Right hindlimb (tissue), 1 donor: ENCODE measurements at places on chromosomes 13 and 19.

GRCh38 chr13:30715837-30716236, 19.5 kb upstream of the ALOX5AP start:
- DNase-seq = no peak

DNA sequence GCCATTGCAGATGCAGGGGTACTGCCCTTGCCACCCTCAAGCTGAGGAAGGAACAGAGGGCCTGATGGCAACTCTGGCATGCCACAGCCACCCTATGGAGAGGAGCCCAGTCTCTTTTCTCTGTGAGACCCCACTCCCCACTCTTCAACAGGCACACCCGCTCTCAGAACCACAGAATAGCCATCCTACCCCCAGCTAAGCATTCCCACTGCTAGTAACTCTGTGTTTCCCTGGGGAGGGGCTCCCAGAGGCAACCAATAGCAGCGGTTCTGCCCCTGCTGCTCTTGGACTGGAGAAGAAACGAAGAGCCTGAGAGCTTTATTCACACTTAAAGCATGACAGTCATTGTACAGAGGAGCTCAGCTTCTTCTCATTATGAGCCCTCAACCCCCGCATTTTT, 49.3 kb downstream of the UBL3 start:
- no peak for DNase-seq

GRCh38 chr19:339262-339887, 5.2 kb downstream of the MIER2 start:
- no peak for DNase-seq

DNA sequence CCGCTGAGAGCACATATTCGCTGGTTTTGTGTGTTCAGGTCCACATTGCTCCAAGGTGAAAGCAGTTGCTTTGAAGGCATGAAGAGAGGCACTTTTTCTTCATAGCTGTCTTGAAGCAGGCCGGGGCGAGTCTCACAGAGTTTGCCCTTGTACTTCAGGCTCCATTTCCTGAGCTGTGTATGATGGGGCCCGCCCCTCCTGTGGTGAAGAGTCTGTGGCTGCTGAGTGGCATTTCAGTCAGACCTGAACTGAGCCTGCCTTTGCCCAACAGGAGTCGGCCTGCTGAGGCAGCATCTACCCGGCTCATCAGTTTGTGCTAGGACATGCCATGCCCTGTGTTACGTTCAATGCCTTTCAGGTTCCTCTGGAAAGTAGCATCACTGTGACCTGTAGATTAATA, 44.4 kb upstream of the C1QTNF9 start:
- no peak for DNase-seq

GRCh38 chr19:7983286-7983950, 22.0 kb downstream of the ELAVL1 start:
- no peak for DNase-seq

- no peak for DNase-seq
These were observed 510.4 kb upstream of the ARGLU1 start for GRCh38 chr13:107078229-107078765.

- DNase-seq = no peak
These were observed 9.8 kb upstream of the ZNF544 start for GRCh38 chr19:58218899-58219298.

DNA sequence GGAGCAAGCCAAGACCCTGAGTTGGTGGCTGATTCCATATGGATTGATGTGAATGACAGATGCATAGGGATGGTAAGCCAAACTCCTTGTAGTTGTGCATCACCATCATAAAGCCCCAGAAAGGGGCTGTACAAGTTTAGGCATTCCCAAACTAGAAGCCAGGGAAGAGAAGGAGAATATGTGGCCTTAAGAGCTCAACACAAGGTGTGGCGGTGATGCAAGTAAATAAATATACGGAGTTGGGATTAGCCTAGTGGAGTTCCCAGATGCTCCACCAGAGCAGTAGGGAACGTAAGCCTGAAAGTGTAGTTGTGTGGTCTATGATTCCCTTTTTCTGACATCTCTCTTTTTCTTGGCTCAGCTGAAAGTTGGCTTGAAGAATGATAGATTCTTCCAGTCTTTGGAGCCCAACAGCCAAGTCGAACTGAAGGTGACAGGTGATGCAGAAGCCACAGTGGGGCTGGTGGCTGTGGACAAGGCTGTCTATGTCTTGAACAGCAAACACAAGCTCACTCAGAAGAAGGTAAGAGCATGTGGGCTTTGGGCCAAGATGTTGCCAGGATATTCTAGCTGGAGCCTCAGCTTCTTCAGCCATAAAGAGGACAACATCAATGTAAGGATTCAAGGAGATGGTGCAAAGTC, 30.1 kb downstream of the RDH8 start:
- no peak for DNase-seq

DNA sequence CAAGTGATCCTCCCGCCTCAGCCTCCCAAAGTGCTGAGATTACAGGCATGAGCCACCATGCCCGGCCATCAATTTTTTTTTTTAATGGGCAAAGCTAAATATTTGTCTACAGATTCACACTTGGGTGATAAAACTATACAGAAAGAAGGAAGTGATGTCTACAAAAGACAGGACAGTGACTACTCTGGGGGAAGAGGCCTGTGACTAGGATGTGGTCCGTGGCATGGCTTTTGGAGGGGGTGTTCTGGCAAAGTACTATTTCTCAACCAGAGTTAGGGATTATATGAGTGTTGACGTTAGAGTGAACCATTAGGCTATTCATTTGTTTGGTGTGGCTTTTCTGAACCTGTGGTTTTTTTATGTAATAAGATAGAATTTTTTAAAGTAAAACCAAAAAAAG, 42.7 kb downstream of the INSR start:
- no peak for DNase-seq

- DNase-seq = no peak
These were observed 594 bp upstream of the ZNF850 start for GRCh38 chr19:36773223-36773579.

- DNase-seq = no peak
These were observed 6.5 kb upstream of the TEX29 start for GRCh38 chr13:111313911-111314425.
